ENCODE measurements at places on chromosomes 2 and 18.

GRCh38 chr18:32042337-32042736 lies 23.7 kb downstream of the RNF125 start:
- DNase-seq, result peak; percentile 7

DNA sequence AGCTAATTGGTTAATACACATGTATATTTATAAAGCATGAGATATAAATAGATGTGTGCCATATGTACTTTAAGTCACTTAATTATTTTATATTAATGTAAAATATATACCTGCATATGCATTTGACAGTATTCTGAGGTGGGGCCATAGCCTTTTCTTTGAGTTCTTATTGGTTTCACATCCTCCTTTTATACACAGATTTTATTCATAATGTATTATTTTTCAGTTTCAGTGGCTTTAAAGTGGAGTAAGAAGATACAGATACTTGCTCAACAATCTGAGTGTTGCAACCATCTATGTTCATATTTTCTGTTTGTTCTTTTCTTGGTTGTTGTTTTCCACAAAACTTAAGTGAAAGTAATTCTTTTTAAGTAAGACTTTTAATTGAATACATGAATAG lies 436.5 kb downstream of the RND3 start:
- no peak for DNase-seq

- no peak for DNase-seq
These were observed 11.1 kb upstream of the NT5DC4 start for GRCh38 chr2:112709703-112710102.

GRCh38 chr18:76394780-76395476 lies 100.1 kb downstream of the ZNF516 start:
- no peak for DNase-seq

DNA sequence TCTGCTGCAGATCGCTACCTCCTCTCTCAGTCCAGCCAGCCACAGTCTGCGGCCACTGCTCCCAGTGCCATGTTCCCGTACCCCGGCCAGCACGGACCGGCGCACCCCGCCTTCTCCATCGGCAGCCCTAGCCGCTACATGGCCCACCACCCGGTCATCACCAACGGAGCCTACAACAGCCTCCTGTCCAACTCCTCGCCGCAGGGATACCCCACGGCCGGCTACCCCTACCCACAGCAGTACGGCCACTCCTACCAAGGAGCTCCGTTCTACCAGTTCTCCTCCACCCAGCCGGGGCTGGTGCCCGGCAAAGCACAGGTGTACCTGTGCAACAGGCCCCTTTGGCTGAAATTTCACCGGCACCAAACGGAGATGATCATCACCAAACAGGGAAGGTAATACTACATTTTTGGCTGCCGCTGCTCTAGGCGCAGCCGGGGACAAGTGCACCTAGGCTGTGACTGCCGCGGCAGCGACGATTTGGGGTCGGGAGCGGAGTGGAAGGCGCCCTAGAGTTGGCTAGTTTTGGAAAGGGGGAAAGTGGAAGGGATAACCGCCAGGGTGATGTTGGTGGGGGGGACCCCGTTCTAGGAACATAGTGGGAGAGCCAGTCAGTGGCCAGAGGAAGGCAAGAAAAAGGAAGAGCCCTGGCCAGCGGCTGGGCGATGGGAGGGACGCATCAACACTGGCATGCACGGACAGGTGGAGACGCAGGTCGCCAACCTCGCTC lies 776 bp downstream of the TBR1 start:
- DNase-seq, result no peak

All from germinal center (tissue), 1 donor.